ENCODE measurements at places on chromosomes 7 and 10.
A peak's percentile ranks its signal among the peaks of the same experiment; 100 is the strongest.

GRCh38 chr7:97187067-97187466, 69.6 kb downstream of the SDHAF3 start:
- DNase-seq = no peak

- DNase-seq = no peak
These were observed 36.5 kb downstream of the NRBF2 start for GRCh38 chr10:63169624-63170023.

DNA sequence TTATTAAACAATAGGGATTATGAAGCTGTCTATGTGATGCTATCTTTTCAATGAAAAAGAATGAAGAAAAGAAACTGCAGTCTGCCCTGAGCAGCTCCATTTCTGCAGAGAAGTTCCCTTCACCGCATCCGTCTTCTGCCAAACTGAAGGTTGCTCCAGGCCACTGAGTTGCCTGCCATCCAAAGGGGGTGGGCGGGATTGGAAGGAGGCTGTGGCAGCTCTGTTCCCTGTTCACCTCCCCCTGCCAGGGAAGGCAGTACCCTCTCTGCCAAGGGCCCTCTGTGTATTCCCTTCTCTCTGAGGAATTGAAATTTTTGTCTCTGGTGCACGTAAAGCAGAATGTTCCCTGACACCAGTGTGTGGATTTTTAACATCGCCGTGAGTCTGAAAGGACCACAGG, 243.1 kb upstream of the GHITM start:
- no peak for DNase-seq

GRCh38 chr7:99072126-99072525, 71.8 kb downstream of the SMURF1 start:
- no peak for DNase-seq

DNA sequence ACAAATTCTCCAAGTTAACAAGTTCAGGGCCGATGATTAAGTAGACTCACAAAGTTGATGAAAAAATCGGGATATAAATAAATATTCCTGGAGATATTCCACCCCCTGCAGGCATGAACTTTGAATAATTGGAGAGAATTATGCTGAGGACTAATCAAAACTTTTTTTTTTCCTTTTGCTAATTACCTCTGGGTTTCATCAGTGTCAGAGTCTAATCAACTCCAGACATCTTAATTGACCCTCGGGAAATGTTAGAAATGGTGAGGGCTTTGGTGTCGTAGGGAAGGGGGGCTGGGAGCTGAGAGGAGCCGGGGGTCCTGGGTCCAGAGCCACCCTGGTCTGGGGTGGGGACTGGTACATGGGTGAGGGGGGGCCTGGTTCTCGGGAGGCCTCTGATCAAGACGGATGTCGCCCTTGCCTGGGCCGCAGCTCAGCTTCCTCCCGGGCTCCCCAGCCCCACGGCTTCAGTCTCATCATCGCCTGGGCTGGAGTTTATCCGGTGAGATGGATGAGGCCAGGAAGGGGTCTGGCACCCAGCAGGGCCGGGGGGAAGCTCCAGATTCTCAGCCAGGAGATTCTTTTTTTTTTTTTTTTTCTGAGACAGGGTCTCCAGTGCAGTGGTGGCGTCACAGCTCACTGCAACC, 30.4 kb upstream of the ELFN1 start:
- no peak for DNase-seq

GRCh38 chr10:111261081-111261615, 184.3 kb downstream of the ADRA2A start:
- no peak for DNase-seq

DNA sequence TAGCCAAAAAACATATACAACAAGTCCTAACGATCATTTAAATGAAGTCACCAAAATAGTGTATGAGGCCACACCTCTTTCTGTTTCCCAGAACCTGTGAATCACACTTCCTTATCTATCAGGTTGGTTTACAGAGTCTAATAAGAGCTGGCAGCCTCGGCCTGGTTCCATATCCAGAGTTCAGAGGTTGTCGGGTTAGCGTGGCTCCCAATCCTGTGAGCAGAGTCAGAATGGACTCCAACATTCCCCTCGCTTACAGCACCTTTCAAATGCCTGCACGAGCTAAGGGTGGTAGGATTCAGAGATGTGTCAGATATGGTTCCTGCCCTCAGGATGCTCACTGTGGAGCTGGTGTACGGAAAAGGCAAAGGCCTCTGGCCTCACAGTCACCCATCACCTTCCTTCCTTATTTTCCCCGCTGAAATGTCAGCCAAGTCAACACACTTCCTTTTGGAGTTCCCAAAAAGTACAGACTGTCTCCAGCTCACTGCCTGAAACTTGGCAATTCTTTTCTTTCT, 6.0 kb downstream of the IL15RA start:
- DNase-seq = peak; percentile 63

- no peak for DNase-seq
These were observed 580.1 kb downstream of the CCSER2 start for GRCh38 chr10:84908491-84908890.

GRCh38 chr7:67635271-67635670, 638.6 kb downstream of the TYW1 start:
- no peak for DNase-seq

DNA sequence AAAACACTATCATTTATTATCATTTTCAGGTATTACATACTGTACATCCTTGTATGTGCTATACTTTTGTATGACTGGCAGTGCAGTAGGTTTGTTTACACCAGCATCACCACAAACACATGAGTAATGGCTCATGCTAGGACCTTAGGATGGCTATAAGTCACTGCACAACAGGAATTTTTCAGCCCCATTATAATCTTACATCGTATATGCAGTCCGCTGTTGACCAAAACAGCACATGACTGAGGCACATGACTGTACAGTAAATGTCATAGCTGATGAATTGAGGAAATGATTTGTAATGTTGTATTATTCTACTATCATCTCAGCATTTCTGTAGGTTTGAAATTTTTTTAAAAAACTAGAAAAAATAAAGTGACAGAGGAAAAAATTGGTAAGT, 38.6 kb downstream of the BPGM start:
- peak; percentile 82 for DNase-seq

- DNase-seq = no peak
These were observed 4.2 kb upstream of the KCNH2 start for GRCh38 chr7:150982351-150982750.

- no peak for DNase-seq
These were observed 28.1 kb downstream of the MCU start for GRCh38 chr10:72719941-72720592.

DNA sequence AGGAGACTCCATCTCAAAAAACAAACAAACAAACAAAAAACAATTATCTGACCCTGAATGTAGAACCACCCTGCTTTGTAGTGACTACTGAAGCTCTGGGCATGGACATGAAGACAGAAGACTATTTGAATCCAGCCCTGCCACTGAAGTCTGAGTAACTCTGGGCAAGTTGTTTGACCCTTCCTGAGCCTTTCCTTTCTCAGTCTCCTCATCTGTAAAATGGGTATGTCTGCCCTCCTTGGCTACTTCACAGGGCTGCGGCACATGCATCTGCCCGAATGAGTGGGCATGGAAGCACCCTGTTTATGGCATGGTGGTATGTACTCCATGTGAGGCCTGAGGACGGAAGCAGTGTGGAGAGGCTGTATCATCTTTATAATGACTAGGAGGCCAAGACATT, 22.2 kb upstream of the MALSU1 start:
- DNase-seq = no peak

GRCh38 chr7:158160199-158160598, 427.4 kb downstream of the PTPRN2 start:
- DNase-seq = no peak

- no peak for DNase-seq
These were observed 8.9 kb upstream of the TMED4 start for GRCh38 chr7:44590910-44591309.

DNA sequence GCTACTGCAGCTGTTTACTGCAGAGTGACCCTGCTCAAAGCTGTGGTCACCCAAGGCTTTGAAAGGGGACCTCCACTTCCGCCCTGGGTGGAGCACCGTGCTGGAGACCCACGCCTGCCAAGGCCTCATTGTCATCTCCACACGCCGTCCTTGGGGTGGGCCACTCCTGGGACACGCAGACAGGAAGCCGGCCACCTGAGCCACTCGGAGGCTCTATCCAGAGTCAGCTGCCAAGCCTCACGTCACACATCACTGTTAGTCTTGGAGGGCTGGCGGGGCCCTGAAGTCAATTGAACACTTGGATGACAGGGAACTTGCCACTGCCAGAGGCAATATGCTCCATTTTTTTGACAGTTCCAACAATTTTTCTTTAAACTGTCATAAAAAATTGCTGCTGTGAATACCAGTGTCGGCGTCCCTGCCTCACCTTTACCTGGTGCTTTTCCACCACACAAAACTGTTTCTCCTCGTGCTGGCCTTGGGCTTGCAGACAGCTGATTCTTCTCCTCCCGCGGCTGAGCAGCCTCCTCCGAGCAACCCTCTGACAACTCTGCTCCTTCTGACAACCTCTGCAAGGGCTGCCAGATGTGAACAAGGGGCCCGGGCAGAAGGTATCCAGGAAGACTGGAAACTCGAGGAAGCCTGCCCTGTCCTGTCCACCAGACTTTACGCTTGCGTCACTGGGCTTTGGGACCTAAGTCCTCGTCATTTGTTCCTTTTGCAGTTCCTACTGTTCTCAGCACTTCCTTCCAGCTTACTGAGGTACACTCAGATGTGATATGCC, 81.9 kb downstream of the EGFR start:
- no peak for DNase-seq

DNA sequence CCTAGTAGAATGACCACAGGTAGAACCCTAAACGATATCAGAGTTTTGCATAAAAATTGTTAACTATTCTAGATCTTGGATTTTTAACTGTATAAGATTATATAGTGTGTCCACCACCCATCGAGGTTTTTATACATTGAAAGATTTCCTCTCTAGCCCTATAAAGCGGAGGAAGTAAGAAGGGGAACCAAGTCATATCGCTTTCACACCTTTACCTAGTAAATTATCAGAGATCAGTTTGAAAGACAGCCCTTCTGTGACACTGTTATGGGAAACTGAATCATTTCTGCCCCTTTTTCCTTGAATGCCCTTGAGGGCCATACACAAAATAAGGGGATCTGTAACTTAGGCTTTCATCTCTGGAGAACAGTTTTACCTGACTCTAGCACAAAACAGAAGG, 8.3 kb upstream of the GPR37 start:
- no peak for DNase-seq

DNA sequence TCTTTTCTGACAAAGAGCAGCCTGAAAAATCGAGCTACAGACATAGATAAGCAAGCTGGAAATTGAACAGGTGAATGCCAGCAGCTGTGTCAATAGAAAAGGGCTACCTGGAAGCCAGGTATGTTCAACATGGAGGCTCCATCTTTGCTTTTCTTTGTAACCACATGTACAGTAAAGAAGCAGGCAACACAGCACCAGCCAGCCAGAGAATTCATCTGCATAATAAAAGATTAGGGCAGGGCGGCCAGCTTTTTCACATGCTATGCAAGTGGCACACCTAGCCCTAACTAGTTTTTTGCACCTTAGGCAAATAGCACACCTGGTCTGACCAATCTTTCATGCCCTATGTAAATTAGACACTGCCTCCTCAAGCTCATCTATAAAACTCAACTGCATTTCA, 25.7 kb downstream of the COG5 start:
- no peak for DNase-seq

GRCh38 chr10:102775935-102776669, 32.4 kb downstream of the WBP1L start:
- peak; percentile 71 for DNase-seq

- DNase-seq = no peak
These were observed 23.3 kb upstream of the SFTPA2 start for GRCh38 chr10:79583488-79584024.

DNA sequence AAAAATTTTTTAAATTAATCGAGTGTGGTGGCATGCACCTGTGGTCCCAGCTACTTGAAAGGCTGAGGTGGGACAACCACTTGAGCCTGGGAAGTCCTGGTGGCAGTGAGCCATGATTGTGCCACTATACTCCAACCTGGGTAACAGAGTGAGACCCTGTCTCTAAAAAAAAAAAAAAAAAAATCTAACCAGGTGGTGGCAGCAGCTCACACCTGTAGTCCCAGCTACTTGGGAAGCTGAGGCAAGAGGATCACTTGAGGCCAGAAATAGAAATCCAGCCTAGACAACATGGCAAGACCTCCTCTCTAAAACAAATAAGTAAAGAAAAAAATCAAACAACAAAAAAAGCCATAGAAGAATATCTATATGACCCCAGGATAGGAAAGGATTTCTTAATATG, 3.6 kb upstream of the MYOF start:
- no peak for DNase-seq

DNA sequence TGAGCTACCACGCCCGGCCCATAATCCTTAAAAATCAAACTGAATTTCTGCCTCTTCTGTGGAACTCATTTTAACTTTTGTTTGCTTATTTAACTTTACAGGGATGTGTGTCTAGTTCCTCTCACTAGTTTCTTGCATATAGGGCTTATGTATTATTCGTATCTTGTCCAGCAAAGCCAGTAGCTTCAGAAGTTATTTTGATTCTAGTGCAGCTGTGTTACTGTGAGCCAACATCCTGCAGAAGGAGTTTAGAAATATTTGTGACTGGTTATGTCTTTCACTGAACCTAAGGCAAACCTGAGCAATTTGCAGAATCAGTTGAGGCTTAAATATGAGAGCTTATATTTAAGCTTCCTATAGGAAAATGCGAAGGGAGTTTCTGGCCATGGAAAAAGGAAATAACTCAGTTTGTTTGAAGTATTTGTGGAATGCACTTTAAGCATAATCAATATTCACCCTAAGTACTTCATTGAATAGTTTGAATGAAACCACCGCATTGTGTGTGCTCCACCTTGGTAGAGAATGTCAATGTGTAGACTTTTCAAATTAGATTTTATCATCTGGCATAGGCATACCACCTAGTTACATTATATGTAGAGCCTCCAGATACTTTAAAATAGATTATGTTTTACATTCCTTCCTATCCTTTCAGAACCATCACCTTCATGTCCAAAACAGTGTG, 90.8 kb downstream of the MCU start:
- no peak for DNase-seq

GRCh38 chr7:89027781-89028180, 232.2 kb upstream of the TEX47 start:
- no peak for DNase-seq

DNA sequence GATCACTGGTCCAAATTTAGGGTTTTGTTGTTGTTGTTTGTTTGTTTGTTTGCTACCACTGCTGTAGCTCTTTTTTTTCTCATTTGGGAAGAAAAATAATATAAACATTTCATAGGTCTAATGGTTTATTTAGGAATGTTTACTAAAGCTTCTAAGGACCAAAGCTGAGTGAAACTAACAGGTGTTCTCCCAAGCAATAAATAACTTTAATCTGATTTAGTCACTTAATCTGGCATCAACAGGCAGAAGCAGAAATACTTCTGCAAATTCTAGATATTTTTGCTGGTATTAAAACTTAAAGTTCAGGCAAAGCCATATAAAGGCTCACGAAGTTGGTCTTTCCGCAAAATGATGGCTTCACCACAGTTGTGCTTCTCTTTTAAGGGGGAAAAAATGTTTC, 144.5 kb upstream of the YAE1 start:
- DNase-seq = no peak
